Naive thymus-derived CD8-positive, alpha-beta T cell (primary cell): ENCODE measurements at places on chromosomes 1 and 21.

DNA sequence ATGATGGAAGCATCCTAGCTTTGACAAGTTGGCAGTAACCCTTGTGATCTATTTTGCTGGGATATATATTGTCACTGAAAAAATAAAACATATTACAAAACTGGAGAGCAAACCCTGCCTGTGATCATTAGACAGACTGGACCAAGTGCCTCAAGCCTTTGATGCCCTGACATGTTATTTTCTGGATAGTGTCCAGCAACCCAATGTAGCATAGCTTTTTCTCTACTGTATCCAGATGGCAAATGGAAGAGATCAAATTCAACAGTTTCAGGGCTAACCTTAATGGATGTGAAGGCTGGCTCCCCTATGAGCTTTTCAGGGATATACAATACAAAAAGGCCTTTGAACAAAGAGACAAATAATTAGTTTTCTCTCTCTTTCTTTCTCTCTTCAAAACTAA, 25.1 kb downstream of the WARS2 start:
- peaks cover 58% of the 10 kb centered on the region for H3K36me3 ChIP-seq
- H3K4me1 ChIP-seq: peaks cover 2% of the 10 kb centered on the region
- no peak overlapping the region for H3K27ac ChIP-seq
- no peaks in the 10 kb centered on the region for H3K27me3 ChIP-seq
- H3K4me3 ChIP-seq: no peak overlapping the region

GRCh38 chr1:230834292-230834691, 34.0 kb downstream of the C1orf198 start:
- DNase-seq: no peak
- H3K4me3 ChIP-seq: no peak overlapping the region
- no peaks in the 10 kb centered on the region for H3K4me1 ChIP-seq
- H3K36me3 ChIP-seq: peaks cover 21% of the 10 kb centered on the region
- H3K27me3 ChIP-seq: peaks cover 10% of the 10 kb centered on the region

- DNase-seq: no peak
- H3K36me3 ChIP-seq: peaks cover 47% of the 10 kb centered on the region
- peak overlapping the region; percentile 60 for H3K4me3 ChIP-seq
- H3K4me1 ChIP-seq: peaks cover 99% of the 10 kb centered on the region
- H3K27me3 ChIP-seq: no peaks in the 10 kb centered on the region
- peak overlapping the region; percentile 99 for H3K27ac ChIP-seq
Measured at GRCh38 chr1:226682871-226683814, 55.9 kb downstream of the ITPKB start.

GRCh38 chr1:1120096-1120495, 4.2 kb upstream of the C1orf159 start:
- H3K36me3 ChIP-seq: no peaks in the 10 kb centered on the region
- no peak for DNase-seq
- H3K27ac ChIP-seq: no peak overlapping the region
- H3K4me3 ChIP-seq: no peak overlapping the region
- peaks cover 23% of the 10 kb centered on the region for H3K4me1 ChIP-seq
- H3K27me3 ChIP-seq: no peaks in the 10 kb centered on the region

DNA sequence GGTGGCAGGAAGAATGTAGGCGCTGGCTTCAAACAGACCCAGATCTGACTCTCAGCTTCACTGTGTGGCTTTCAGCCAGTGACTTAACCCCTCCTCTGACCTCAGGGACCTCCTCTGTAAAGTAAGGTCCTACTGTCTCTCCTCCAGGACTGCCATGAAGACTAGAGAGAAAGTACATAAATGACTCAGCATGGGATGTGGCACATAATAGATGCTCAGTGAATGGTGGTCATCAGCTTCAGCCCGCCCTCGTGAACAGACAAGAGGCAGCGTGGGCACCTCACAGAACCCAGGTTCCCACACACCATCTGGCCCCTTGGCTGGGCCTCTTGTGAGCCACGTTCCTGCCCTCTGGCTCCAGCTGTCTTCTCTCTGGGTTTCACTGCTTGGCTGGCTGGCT, 126.0 kb downstream of the SYF2 start:
- H3K4me3 ChIP-seq: no peak overlapping the region
- no peak for DNase-seq
- H3K27ac ChIP-seq: peak overlapping the region; percentile 75
- peaks cover 47% of the 10 kb centered on the region for H3K4me1 ChIP-seq
- H3K27me3 ChIP-seq: no peaks in the 10 kb centered on the region
- peaks cover 8% of the 10 kb centered on the region for H3K36me3 ChIP-seq

DNA sequence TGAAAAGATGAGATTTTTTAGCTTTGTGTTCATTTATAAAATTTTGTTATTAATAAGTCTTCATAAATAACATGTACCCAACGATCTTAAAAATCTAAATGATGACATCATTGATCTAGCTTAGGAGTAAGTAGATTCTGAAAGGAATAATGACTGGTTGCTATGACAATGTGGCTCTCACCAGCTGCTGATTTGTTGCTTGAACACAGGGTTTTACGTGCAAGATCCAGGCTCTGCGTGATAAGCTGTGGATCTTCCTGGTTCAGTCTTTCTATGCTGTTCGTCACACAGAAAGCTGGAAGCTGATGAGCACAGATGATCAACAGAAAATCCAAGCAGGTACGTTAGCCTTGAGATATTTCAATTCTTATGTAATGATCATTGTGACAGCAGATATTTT, 49.1 kb upstream of the C1orf146 start:
- H3K4me1 ChIP-seq: no peaks in the 10 kb centered on the region
- no peak overlapping the region for H3K27ac ChIP-seq
- H3K4me3 ChIP-seq: no peak overlapping the region
